ENCODE measurements at places on chromosomes 13 and 19. TPM values are rescaled to one million over a fixed set of nuclear protein-coding genes. Genes with fewer than 3 reads are reported as not detected.

The CGB5 gene
- total RNA-seq = not detected

DNA sequence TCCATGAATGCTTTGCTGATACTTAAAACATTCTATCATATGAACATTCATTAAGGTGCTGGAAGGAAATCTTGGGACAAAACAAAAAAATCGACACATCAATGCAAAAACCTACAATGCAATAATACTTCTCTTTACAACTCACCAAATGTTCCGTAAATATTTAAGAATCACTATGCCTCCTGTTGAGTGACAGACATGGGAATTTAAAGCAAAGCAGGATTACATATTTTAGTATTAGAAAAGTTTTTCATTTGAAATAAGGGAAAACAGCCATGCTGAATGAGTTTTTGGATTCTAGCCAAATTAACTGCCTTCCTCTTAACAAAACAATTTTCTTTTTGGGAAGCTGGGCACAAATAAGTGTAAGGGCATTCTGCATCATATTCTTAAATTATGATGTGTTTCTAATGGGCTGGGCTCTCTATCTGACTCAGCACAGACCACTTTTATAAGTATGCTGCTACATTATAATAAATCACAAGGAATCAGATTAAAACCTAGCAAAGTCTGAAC lies 93.7 kb downstream of the RBM26 start:
- no peak for DNase-seq

GRCh38 chr19:16363133-16363851 lies 38.7 kb downstream of the KLF2 start:
- no peak for DNase-seq

- DNase-seq = no peak
Observed at GRCh38 chr19:4009990-4010807, 2.7 kb downstream of the PIAS4 start.

The ARHGAP33 gene
- 37.2 TPM for total RNA-seq

The PDCD5 gene
- 18.6 TPM for total RNA-seq

- DNase-seq = no peak
Observed at GRCh38 chr13:98869408-98870090, 108.3 kb downstream of the DOCK9 start.

DNA sequence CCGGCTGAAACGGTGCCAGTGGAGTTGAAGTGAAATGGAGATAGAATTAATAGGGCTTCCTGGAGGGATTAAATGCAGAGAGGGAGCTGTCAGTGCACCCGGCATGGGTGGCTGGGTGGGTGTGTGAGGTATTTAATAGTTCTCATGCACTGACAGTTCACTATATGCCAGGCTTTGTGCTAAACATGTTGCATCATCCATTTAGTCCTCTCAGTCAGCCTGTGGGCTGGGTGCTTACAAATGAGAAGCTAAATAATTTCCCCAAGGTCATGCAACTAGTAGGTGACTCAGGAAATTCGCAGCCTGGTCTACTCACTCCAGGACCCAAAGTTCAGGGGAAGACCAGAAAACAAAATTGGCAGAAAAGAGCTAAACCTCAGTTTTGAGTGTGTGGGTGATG lies 63.5 kb upstream of the SPATA13 start:
- DNase-seq = no peak

GRCh38 chr19:28498404-28498976 lies 714.5 kb downstream of the UQCRFS1 start:
- DNase-seq = no peak

GRCh38 chr13:34731486-34731885 lies 210.6 kb upstream of the NBEA start:
- DNase-seq = no peak

DNA sequence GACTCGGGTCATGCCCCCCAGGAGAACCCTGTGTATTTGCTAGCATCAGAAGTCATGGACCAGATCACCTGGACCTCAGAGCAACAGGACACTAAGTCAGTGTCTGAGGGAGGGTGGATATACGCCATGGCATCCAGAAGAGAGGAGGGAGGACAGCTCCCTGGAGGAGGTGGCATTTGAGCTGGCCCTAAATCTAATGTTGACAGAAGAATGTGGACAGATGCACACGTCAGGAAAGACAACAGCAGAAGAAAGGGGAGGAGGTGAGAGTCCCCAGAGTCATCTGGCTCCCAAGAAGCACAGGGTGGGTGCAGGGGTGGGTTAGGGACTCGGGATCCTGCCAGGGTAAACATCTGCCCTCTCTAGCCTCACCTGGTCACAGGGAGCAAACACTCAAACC lies 24.5 kb upstream of the CCNE1 start:
- DNase-seq = no peak

All from hematopoietic multipotent progenitor cell (in vitro differentiated cells).